ENCODE measurements at places on chromosomes 1 and 21. TPM values are rescaled to one million over a fixed set of nuclear protein-coding genes. Genes with fewer than 3 reads are reported as not detected.
A peak's percentile ranks its signal among the peaks of the same experiment; 100 is the strongest.

- DNase-seq, result peak; percentile 89
Measured at GRCh38 chr1:4655674-4656532, 1.5 kb downstream of the AJAP1 start.

- DNase-seq, result no peak
Measured at GRCh38 chr1:196861429-196861828, 26.4 kb upstream of the CFHR4 start.

DNA sequence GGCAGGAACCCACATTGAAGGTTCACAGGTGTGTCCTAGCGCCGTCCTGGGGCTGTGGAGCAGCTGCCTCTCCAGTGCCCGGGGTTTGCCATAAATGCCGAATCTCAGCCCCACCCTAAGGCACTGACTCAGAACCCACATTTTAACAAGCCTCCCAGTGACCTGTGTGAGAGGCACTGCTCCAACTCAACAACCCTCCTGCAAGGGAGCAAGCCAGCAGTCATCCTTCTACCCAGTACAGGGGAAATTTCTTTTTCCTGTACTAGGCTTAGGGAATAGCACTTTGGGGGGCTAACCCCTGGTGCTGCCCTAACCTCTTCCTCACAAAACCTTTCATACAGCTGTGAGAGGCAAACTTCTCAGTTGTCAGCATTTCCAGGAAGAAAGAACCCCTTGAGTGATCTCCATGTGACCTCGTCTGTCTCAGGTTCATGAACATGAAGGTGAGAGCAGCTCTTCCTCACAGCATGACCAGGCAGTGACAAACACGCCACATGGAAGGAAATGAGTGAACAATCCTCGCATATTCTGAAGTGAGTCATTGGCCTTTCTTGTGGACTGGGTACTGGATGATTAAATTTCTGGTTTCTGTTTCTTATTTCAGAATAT, 11.4 kb upstream of the BCAR3 start:
- no peak for DNase-seq

The CELA3A gene
- total RNA-seq, result not detected

- DNase-seq, result no peak
Measured at GRCh38 chr1:203017061-203017460, 9.2 kb upstream of the PPFIA4 start.

DNA sequence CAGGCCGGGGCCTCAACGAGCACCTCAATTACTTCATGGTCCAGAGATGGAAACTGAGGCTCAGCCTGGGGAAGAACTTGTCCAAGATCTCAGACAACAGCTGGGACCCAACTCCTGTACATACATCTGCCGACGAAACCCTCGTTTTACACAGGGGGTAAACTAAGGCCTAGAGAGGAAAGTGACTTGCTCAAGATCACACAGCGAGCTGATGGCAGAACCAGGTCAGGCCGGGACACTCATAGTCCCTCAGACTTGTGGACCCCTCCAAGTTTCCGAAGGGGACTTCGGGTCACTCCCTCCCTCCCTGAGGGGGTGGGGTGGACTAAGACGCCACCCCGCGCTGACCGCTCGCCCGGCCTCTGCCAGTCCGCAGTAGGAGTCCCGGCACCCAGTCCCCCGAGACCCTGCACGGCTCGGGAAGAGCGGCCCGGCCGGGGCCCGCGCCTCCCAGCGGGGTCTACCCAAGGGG, 430 bp downstream of the WASF2 start:
- DNase-seq, result peak; percentile 60

- DNase-seq, result no peak
Measured at GRCh38 chr1:115308969-115309368, 29.1 kb downstream of the NGF start.

DNA sequence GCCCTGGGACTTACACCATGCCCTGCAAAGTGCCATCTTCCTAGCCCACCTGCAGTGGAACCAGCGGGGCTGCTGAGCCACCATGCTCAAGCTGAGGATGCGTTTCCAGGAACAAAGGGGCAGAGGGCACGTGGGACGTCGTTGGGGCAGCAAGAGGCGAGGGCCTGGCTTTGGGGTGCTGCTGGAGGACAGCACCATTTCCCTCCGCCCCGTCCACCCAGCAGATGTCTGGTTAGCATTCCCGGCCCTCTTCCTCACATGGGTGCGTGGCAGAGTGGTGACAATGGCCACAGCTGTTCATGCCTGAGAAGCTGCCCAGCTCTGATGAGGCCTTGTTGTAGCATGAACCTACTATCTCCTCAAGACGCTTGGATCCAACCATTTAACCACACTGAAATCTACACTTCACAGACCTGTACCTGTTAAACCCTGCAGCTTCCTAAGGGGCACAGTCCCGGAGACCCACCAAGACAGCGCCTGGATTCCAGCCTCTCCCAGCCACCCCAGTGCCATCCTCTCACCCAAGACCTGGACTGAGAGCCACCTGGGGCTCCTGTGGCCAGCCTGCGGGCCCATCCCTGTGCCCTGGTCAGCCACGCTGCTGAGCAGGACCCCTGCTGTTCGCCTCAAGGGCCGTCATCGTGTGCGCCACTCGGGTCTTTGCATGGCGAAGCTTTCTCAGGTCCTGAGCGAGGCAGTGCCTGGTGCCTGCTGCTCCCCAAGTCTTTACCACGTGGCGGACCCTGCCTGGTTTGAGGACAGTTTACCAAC, 33.2 kb downstream of the SLC45A1 start:
- no peak for DNase-seq
